Frontal cortex (tissue), 4 donors: ENCODE measurements at places on chromosomes 12 and 14.

DNA sequence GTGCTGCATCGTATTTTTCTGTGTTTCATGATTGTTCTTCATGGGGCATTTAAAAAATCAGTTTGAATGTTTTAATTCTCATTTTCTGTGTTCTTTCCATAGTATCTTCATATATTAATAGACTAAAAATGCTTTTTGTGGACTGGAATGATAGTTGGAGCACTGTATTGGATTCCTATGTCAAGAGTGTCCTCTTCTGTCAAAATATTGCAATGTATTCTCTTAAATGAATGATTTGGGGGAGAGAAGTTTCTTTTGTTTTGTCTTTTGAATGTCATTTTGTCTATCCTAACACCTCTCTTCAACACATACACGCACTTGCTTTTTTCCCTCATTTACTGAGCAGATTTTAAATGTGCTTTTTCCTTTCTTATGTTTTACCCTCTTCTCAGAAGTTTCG lies 4.7 kb upstream of the EIF2S3B start:
- DNase-seq = no peak

DNA sequence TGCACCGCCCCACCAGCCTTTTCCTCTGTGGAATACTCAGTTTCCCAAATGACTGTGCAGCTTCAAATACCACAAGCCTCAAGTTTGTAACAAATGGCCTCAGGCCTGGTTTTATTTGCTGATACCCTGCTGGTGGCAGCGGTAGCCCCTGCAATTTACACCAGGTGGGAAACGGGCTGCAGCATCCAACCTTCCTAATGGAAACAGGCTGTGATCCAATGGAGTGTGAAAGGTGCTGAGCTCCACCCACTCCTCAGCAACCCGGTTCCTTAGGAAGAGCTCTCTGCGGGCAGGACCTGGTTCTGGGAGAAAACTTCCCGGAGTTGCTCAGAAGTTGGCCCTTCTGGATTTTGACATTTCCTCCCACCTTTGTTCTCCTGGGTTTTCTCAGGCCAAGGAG lies 41.7 kb upstream of the LTA4H start:
- DNase-seq = no peak

- peak; percentile 31 for DNase-seq
These were observed 2.9 kb downstream of the NEK9 start for GRCh38 chr14:75123991-75124390.

- DNase-seq = peak; percentile 17
These were observed 67.2 kb downstream of the RIC8B start for GRCh38 chr12:106841510-106842302.

DNA sequence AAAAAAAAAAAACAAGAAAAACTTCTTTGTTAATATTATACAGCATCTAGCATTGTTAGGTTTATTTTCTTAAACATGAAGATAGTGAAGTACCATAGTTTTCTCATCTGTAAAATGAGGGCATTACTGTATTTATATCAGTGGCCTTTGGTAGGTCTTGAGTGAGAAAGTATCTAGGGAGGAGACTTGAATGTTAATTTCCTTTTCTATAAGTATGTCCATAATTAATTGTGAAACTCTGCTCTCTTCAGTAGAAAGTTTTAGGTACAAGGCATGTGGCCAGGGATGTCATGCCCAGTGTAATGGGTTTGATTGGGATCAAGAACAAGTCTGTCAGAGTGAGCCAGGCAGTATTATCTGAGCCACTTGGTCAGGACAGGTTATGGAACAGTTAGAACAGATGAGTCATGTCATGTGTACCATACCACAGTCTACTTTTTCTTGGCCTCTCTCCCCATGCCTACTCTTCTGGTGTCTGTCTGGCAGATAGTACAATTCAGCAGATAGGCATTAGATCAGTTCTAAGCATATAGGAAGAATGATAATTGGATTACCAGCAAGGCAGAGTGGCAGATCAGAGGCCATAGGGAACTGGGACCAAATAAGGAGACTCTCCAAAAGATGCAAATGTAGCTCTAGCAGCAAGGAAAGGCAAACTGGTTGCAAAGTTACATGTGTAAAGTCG lies 30.4 kb downstream of the FBXO34 start:
- DNase-seq = no peak
